Neural crest cell (in vitro differentiated cells): ENCODE measurements at places on chromosomes 5 and 9. TPM values are rescaled to one million over a fixed set of nuclear protein-coding genes. Genes with fewer than 3 reads are reported as not detected.

DNA sequence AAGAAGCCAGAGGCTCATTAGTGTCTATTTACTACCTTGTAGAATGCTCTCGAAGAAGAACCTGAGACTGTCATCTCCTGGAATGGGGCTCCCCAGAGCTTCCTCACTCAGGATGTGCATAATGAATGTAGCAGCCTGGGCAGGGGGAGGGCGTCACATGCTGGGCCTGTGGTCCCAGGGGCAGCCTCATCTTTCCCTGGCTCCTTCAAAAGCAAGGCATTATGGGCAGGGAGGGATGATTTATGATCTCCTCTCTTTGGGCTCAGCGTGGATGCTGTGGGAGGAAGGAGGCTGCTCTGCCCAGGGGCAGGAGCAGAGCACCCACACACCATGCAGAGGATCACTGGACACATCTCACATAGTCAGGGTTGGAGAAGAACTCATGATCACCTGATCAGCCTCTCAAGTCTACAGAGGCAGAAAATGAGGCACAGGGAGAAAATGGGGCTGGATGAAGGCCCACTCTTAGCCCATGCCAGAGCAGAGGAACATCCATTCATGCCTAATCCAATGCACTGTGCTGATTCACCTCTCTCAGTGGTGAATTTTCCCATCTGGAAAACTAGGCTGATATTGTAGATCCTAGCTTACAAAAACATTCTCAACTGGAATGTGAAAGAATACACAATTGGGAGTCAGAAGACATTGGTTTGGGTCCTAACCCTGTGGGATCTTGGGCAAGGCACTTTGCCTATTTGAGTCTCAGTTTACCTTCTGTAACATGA lies 173.7 kb downstream of the CARTPT start:
- DNase-seq, result no peak

GRCh38 chr5:131513780-131514179 lies 121.2 kb downstream of the RAPGEF6 start:
- DNase-seq, result no peak

The PDLIM4 gene
- 37.4 and 38.0 TPM in 2 replicates for total RNA-seq

GRCh38 chr5:170216257-170216864 lies 16.4 kb upstream of the C5orf58 start:
- DNase-seq, result peak; percentile 28

DNA sequence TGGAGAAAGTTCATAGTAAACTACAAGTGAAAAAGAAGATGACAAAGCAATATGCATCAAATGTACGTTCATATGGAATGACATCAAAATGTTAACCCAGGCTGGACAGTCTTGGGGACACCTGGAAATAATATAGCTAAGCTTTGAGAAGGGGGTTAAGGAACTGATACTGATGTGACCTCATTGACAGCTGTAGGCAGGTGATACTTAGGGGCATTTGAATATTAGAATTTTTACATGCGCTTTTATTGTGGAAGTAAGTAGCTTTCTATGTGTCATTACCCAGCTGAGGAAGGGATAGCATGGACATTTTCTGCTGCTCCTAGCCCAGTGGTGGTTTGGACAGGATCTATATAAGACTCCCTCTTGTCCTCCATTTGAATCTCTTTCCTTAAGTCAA lies 299.7 kb downstream of the CWC27 start:
- DNase-seq, result no peak

- no peak for DNase-seq
These were observed 2.3 kb downstream of the SLC4A9 start for GRCh38 chr5:140362311-140362710.

The SPATA31A3 gene
- total RNA-seq, result 0.09 TPM in 1 of 2 replicates, not detected in the other

DNA sequence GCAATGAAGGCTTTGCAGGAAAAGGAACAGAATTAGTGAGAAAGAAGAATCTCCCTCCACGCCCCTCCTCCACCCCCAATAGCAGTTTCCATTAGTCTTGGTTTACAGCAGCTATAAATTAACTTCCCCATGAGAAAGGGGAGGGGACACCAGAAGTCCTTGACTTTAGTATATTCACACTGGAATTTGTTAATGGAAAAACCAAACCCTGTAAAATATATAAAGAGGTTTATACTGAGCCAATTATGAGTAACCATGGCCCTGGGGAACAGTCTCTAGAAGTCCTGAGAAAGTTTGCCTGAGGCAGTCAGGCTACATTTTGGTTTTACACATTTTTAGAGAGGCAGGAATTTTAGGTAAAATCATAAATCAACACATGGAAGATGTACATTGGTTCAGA lies 88.5 kb downstream of the ALDH1A1 start:
- DNase-seq, result no peak

DNA sequence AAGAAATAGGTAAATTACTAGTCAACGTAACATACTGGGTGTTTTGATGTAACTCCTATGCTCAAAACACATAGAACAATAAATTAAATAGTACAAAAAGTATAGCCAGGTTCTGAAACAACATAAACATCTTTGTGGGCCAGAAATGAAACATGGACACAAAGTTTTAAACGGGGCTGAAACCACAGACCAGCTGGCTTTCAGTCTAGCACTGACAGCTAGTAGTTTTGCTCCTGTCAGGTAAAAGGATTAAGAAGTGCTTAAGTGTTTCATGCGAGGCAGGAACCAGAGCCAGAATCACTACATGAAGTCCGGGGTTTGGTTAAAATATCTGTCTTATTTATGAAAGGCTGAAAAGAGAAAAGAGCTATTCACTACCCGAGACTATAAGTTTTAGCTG lies 19.5 kb downstream of the DCAF10 start:
- DNase-seq, result no peak

DNA sequence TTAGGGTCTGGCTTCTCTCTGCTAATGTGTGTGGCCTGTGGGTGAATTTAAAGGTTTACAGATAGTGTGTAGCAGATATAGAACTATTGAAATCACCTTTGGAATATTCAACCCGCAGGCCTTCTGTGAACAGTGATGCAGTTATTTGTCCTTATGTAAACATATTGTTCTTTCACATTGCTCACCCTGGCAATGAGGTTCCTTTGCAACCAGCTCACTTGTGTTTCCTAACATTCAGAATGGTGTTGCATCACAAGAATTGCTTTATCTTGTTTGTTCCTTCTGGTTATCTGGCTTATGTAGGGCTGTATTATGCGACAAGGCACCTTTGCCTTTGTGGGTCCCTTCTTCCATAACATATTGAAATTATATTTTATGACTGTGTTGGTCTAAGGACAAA lies 370.3 kb downstream of the NNT start:
- no peak for DNase-seq

GRCh38 chr9:72839085-72839484 lies 113.8 kb downstream of the ALDH1A1 start:
- DNase-seq, result no peak

The OTP gene
- 2.1 and 3.1 TPM in 2 replicates for total RNA-seq

GRCh38 chr5:2529371-2530092 lies 221.9 kb downstream of the IRX2 start:
- no peak for DNase-seq

- no peak for DNase-seq
These were observed 38.9 kb downstream of the MTMR12 start for GRCh38 chr5:32273821-32274220.

DNA sequence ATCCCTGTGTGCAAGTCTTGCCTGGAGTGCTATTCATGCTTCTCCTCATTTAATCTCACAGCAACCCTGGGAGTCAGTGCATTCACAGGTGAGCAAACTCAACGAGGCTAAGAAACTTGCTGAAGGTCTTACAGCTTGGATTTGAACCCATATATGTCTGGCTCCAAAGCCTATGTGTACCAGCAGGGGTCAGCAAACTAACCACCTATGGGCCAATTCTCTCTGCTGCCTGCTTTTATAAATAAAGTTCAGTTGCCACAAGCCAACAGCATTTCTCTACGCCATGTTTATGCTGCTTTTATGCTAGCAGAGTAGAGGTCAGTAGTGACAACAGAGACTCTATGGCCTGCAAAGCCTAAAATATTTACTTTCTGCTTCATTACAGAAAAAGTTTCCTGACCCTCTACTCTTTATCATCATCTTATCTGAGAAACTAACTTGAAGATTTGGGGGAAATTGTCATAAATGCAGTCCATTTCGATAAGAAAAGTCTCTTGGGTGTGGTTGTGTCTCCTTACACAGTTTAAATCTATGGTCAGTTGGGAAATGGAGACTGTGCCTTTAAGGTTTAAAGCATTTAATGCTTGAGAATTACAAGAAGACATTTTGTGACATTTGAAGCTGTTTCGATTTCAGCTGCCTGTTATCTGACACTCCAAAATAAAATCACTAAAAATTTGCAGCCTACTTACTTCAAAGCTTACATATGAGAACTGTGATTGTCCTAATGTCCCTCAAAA lies 137.7 kb downstream of the PRELID2 start:
- no peak for DNase-seq

- DNase-seq, result no peak
These were observed 30.5 kb downstream of the ADAMTS2 start for GRCh38 chr5:179314606-179315355.

The BSPRY gene
- total RNA-seq, result not detected in 2 replicates

DNA sequence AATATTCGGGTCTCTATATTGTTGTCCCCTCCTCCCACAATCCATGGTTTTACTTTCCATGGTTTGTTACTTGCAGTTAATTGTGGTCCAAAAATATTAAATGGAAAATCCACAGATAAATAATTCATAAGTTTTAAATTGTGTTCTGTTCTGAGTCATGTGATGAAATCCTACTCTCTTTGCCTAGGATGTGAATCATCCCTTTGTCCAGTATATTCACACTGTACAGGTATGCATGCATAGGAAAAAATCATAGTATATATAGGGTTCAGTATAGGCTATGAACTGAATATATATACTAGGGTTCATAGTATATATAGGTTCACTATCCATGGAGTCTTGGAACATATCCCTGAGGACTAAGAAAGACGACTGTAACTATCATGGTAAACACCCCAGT lies 19.6 kb downstream of the INSYN2B start:
- no peak for DNase-seq

- no peak for DNase-seq
These were observed 3.6 kb downstream of the NEURL1B start for GRCh38 chr5:172644711-172645110.

- DNase-seq, result no peak
These were observed 58.1 kb upstream of the TMEM215 start for GRCh38 chr9:32725066-32725860.

- DNase-seq, result no peak
These were observed 16.7 kb downstream of the ANXA6 start for GRCh38 chr5:151140686-151141459.

The ARHGEF37 gene
- 1.9 and 2.3 TPM in 2 replicates for total RNA-seq

- no peak for DNase-seq
These were observed 26.9 kb downstream of the TCERG1 start for GRCh38 chr5:146474065-146474464.

GRCh38 chr5:170634256-170634990 lies 130.6 kb downstream of the KCNIP1 start:
- no peak for DNase-seq

- DNase-seq, result no peak
These were observed 76.6 kb downstream of the MAPKAP1 start for GRCh38 chr9:125630436-125630835.

GRCh38 chr5:67902497-67902830 lies 313.1 kb upstream of the PIK3R1 start:
- no peak for DNase-seq

The MLANA gene
- total RNA-seq, result not detected in 2 replicates
